Neural progenitor cell (in vitro differentiated cells): ENCODE measurements at places on chromosomes 7 and 10.

- DNase-seq = peak; percentile 98
These were observed at the start of gene PPIA for GRCh38 chr7:44796504-44797328. Gene PPIA, plus strand, starts transcription at chr7:44796681. Its CDS starts 44 bp downstream, at chr7:44796725.

DNA sequence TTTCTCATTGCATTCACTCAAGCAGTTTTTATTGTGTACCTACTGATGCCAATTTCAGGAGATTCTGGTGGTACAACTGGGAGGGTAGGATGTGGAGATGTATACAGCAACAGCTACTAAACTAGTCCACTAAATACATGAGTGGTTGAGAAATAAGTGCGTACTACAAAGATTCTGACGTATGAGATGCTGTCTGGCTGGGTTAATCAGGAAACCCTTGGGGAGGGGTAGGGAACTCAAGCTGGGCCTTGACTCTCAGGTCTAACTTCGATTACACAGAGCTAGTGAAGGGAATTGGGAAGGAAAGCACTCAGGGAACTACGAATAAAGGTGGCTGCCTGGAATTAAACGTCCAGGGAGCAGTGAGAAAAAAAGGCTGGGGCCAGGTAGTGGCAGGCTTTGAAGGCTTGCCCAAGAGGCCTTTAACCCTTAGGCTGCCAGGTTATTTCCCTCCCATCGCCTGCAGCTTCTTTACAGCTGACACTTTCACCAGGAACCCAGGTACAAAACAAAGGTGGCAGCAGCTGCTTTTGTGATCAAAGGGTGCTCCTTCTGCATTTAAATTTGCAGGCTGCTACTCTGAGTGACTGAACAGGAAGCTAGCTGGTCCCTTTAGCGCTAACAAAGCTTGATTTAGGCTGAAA, 3.2 kb downstream of the MMS19 start:
- peak; percentile 13 for DNase-seq

GRCh38 chr7:20170633-20171032, 46.6 kb downstream of the MACC1 start:
- DNase-seq = no peak

DNA sequence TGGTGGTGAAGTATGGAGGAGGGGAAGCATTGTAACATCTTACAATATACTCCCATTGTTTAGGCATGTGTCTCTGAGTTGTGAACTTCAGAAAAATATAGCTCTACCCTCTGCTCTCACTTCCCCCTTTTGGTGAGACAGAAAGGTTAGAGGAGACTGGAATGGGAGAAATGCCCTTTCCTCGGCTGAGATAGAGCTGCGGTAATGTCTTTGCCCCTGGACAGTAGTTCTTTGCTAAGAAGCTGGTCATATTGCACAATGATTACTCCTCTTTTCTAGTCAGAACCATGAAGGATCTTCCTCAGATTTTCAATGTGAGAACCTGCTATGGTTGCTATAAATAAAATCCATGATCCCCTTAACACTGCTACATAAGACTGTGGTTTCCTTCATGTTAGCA, 171.0 kb downstream of the SEM1 start:
- no peak for DNase-seq

DNA sequence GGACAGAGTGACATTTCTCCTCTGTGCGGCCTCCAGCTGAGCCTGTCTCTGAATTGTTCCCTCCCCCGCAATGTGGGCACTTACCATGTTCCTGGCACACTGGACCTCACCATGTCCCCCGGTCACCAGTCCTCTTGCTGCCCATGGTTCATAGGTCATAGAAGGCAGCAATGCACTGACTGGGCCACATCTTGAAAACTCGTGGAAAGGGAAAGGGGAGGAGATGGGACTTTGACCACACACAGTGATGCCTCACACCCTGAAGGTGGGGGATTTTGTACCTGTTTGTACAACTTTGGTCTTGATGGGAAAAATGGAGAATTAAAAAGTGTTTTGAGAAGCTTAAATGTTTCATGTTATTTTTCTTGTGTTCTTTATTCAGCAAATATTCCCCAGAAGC, 61.7 kb upstream of the LRGUK start:
- DNase-seq = no peak
